ENCODE measurements at places on chromosomes 2 and 18.

DNA sequence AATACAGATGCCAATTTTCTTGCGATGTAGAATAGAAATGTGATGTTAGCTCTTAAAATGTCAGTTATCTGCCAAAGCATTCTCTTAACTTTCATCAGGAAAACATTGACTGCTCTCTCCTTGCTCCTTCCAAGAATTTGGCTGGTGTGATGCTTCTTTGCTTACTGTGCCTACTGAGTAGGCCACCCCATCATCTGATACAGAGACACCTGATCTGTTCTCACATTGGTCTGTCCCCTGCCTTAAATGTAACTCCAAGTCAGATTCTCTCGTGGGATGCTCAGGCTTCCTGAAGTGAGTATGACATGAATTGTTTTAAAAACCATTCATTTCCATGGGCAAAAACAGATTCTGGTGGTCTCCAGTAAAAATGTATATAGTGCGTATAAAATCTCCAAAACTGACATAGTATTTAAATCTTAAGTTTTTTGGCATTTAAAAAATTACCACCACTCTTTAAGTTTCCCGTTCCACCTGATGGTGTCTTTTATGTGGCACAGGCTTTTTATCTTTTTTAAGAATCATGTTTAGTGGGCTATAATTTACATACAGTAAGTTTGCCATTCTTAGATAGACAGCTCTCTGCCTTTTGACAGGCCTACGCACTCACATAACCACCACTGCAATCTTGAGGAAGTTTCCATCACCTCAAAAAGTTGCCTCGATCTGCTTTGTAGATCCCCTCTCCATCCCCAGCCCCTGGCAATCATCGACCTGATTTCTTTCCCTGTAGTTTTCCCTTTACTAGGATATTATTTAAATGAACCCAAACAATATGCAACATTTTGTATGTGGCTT, 36.6 kb downstream of the UBE2F start:
- no peak for DNase-seq

DNA sequence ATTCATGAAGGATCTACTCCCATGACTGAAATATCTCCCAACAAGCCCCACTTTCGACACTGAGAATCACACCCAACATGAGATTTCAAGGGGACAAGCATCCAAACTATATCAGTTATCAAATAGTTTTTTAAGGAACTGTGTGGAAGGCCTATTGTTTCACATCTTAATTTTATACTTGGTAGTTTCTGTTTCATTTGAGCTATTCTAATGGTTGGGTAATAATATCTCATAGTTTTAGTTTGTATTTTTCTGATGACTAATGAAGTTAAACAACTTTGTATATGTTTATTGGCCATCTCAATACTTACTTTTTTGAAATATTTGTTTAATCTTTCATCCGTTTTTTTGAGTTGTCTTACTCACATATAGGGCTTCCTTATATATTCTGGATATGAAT, 135.0 kb downstream of the SCG2 start:
- DNase-seq = no peak

- no peak for DNase-seq
Observed at GRCh38 chr2:29920130-29920577, 1.2 kb downstream of the ALK start.

DNA sequence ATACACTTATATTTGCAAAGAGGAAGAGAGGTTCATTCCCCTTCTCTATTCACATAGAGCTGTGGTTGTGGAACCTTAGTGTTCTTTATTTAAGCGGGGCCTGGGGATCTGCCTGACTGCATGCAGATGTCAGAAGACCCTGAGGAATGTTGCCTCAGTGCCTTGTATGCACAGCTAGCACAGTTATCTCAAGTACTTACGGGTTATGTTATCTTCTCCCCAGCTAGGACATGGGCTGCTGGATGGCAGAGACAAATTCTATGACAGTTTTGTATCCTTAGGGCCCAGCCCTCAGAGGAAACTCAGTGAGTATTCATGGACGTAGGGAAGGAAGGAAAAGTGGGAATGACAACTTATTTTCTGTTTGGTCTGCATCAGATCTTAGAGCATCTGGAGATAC, 37.7 kb upstream of the RTN4 start:
- no peak for DNase-seq

GRCh38 chr2:231616296-231616695, 23.6 kb downstream of the TEX44 start:
- DNase-seq = no peak

DNA sequence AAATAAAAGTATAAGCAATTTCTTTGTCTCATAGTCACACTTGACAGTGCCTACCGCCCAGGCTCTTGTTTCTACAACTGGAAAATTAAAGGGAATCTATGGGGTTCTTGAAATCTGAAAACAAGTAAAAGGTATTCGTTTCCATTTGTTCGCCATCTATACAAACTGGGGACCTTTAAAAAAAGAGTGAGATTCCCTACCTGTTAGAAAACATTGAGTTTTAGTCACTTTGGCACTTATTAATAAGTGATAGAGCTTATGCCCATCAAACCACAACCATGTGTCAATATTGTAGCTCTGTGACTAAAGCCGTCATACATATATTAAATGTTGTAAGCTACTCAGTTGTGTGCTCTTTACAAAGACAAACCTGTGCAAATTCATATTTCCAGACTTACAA, 13.2 kb downstream of the FN1 start:
- no peak for DNase-seq

DNA sequence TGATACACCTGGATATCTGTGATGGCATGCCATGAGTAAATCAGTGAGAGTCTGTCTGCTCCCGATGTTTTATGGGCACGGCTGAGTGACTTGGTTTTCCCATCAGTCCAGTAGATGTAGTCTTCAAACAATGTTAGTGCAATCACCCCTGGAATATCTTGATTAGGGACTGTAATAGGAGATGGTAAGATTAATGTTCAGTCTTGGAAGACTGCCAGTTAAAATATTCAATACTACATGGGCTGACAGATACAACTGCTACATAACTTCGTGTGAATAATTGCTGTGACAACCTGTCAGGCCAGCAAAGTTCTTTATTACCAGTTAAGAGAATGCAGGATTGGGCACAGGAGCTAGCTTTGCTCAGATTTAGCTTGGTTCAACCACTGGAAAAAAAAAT, 1673.3 kb downstream of the LRP1B start:
- DNase-seq = no peak

GRCh38 chr2:140422759-140423158, 1642.6 kb upstream of the NXPH2 start:
- DNase-seq = peak; percentile 11

- DNase-seq = no peak
Observed at GRCh38 chr18:13482618-13482945, 243.8 kb downstream of the FAM210A start.

DNA sequence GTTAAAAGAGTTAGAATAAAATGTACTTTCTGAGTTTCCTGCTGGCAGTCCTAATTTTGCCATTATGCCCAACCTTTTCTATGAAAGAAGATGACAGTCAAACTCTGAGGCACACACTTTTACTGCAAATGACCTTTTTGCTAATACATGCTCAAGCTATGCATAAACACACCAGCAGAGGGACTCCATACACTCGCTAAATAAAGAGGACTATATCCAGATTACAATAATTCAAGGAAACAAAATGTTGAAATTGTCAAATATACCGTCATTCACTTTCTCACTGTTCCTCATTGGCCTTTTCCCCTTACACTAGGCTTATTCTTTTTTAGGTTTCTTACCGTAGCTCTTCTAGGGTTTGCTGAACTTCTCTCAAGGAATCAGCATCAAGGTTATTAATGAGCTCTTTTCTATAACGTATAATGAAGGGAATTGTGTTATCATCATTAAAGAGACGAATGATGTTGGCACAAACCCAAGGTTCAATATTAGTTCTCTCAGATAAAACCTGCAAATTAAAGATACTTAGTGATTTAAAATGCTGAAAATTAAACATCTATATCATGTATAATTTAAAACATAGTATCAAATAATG, 25.7 kb downstream of the SRBD1 start:
- no peak for DNase-seq

DNA sequence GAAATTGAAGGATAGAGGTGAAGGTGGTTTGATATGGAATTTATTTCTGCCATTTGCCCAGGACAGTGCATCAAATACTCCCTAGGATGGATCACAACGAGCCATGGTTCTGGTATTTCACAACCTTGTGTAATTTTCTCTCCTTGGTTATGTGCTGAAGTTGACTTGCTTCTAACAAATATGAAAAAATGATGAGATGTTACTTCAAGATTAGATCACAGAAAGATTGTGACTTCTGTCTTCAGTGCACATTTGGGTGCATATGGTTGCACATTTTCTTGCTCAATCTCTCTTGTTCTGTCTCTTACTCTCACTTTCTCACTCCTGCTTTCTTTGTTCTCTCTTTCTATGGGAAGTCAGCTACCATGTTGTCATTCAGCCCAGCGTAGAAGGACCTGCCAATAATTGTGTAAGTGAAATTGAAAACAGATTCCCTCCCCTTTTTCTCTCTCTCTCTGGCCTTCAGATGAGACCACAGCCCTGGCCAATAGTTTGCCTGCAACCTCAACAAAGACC, 104.6 kb upstream of the RMDN2 start:
- DNase-seq = no peak
